Activated CD8-positive, alpha-beta T cell treated with anti-CD3 and anti-CD28 coated beads for 36 hours (primary cell): ENCODE measurements at places on chromosomes 13 and 19.

DNA sequence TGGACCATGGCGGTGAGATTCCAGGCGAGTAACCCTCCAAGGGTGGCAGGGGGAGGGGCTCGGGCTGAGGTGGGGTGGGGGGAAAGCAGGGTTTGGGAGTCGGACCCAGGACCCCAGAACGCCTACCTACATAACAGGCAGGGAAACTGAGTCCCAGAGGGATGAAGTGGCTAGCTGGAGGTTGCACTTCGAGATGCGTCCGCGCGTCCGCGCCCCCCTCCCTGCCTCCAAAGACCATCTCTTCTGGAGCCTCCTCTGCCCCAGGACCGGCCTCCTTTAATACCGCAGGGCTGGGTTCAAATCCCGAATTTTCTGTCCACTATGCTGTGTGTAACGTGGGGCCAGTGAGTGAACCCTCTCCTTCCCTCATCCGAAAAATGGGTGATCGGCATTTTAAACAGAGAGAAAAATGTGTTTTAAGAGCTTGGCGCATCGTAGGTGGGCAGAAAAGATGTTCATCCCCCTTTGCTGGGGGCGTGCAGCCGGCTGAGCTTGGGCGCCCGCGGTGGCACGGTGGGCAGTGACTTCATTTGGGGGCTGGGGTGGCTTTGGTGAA, 13.8 kb downstream of the TJP3 start:
- no peak for DNase-seq

GRCh38 chr13:50800091-50800739, 43.3 kb downstream of the DLEU7 start:
- no peak for DNase-seq

GRCh38 chr19:12806242-12807081, at the start of gene RNASEH2A:
TSS of gene RNASEH2A (plus strand) at chr19:12806584. CDS start at chr19:12806674, 90 bp downstream.
- peak; percentile 93 for DNase-seq

GRCh38 chr13:94666065-94666464, 46.3 kb downstream of the SOX21 start:
- no peak for DNase-seq

GRCh38 chr13:107020393-107020792, 452.5 kb upstream of the ARGLU1 start:
- DNase-seq, result no peak

DNA sequence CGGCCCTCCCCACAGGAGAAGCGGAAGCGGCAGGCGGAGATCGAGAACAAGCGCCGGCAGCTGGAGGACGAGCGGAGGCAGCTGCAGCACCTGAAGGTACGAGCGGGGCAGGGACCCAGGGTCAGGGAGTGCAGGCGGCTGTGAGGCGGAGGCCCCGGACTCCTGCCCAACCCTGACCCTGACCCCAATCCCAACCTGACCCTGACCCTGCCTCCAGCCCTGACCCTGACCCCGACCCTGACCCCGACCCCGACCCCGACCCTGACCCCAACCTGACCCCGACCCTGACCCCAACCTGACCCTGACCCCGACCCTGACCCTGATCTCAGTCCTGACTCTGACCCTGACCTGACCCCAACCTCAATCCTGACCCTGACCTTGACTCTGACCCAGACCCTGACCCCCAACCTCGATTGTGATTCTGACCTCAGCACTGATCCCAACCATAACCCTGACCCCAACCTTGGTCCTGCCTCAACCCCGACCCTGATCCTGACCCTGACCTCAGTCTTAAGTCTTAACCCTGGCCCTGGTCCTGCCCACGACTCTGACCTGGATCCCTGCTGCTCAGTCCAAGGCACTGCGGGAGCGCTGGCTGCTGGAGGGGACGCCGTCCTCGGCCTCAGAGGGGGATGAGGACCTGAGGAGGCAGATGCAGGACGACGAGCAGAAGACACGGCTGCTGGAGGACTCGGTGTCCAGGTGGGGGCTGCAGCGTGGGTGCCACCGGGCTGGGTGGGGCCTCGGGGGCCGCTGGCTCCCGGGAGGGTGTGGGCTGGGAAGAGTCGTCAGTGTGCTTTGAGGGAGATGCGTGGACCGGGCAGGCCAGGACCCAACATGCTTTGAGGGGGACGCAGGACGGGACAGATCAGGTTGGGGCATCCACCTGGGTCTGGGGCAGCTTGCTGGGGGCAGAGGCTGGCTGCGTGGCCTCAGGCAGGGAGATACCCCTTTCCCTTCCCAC, 18.5 kb downstream of the PALM start:
- DNase-seq, result no peak

- DNase-seq, result no peak
Measured at GRCh38 chr13:80348750-80349149, 7.8 kb upstream of the SPRY2 start.

DNA sequence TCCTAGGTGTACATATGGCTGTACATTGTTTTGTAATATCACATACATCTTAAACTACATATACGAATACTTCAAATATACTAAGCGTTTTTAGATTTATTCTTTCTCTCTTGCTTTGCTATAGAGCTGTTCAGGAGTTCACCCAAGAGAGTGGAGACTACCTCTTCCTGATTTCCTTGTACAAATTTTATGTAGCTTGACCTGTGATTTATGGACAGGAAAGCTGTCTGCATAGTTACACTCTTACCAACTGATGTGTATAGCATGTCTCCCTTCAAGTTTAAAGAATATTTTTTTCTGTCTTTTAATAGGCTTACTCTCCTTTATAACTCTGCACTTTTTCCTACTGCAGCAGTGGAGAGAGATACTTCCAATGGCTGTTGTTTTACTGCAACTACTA, 428.7 kb downstream of the NDFIP2 start:
- DNase-seq, result no peak

- DNase-seq, result no peak
Measured at GRCh38 chr19:58058467-58058866, 615 bp upstream of the ZNF135 start.

DNA sequence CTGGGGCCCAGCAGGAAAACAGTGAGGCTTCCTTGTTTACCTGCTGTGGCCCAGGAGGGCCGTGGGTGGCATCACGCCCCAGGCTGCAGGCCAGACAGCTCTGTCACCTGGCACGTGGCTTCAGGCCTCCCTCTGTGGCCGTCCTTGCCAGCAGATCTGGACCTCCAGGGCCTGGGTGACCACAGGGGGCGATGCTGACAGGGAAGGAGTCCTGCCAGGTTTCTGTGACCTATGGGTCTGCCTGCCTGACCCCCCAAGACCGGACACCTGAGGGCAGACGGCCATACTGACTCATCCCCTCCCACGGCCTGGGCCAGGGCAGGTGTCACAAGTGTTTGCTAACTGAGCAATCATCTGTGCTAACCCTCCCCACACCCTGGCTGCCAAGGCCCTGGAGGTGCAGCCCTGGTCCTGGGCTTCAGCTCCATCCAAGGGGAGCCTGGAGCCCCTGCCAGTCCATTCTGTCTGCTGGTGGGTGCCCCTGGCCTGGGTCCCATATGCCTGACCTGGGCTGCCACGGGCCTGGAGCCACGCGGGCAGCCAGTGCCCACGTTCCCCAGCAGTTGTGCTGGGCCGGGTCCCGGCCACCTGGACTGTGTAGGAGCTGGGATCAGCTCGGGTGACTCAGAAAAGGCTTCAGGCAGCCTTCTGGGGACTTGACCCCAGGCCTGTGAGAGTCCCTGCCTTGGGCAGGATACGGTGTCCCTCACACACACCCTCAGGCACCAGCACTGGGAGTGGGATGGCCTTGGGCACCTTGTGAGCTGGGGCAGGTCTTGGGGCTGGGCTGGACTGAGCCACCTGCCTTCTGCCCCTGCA, 3.7 kb downstream of the CDC34 start:
- DNase-seq, result no peak

GRCh38 chr13:93740334-93740733, 513.7 kb downstream of the GPC6 start:
- no peak for DNase-seq
